Endothelial cell (in vitro differentiated cells): ENCODE measurements at places on chromosomes 2 and 18. TPM values are rescaled to one million over a fixed set of nuclear protein-coding genes. Genes with fewer than 3 reads are reported as not detected.

GRCh38 chr2:196486146-196486545 lies 153.4 kb upstream of the CCDC150 start:
- no peak overlapping the region for H3K4me3 ChIP-seq
- H3K27me3 ChIP-seq, result no peaks in the 10 kb centered on the region
- no peaks in the 10 kb centered on the region for H3K4me1 ChIP-seq
- no peaks in the 10 kb centered on the region for H3K36me3 ChIP-seq
- no peak for DNase-seq

DNA sequence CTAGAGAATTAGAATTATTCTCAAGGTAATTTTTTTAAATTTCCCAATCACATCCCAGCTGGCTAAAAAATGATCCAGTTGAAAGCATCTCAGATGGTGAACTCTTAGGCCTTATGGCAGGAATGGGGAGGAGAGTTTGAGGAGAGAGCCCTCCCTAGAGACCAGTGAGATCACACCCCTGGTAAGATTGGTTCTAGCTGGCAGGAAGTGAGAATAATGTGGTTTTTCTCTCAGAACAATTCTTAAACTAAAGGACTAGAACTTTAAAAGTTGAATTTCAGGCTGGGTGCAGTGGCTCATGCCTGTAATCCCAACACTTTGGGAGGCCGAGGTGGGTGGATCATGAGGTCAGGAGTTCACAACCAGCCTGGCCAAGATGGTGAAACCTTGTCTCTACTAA lies 120.2 kb downstream of the MYO3B start:
- H3K27me3 ChIP-seq, result no peaks in the 10 kb centered on the region
- H3K4me3 ChIP-seq, result no peak overlapping the region
- DNase-seq, result no peak
- no peak overlapping the region for H3K27ac ChIP-seq
- H3K36me3 ChIP-seq, result no peaks in the 10 kb centered on the region

GRCh38 chr18:62954366-62954765 lies 239.0 kb downstream of the PHLPP1 start:
- no peak overlapping the region for H3K4me3 ChIP-seq
- no peak overlapping the region for H3K27ac ChIP-seq
- peaks cover 15% of the 10 kb centered on the region for H3K4me1 ChIP-seq
- DNase-seq, result no peak

DNA sequence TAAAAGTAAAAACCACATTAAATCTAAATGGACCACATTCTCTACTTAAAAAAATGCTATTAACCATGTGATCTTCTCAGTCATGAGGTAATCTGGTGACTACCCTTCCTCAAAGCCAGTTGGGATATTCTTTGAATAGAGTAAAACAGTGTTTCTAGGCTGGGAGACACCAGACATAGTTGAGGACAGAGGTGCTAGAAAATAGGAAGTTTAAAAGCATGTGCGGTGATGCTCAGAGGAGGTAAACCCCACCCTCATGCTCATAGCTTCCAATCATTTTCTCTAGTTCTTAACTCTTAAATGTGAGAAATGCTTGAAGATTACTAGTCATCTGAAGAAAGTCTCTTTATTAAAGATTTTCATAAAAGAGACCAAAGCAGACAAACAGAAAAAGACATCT lies 30.7 kb upstream of the ELAC1 start:
- no peak overlapping the region for H3K4me3 ChIP-seq
- peaks cover 1% of the 10 kb centered on the region for H3K27me3 ChIP-seq
- H3K27ac ChIP-seq, result no peak overlapping the region
- peaks cover 3% of the 10 kb centered on the region for H3K4me1 ChIP-seq
- no peak for DNase-seq
- H3K36me3 ChIP-seq, result peaks cover 3% of the 10 kb centered on the region

DNA sequence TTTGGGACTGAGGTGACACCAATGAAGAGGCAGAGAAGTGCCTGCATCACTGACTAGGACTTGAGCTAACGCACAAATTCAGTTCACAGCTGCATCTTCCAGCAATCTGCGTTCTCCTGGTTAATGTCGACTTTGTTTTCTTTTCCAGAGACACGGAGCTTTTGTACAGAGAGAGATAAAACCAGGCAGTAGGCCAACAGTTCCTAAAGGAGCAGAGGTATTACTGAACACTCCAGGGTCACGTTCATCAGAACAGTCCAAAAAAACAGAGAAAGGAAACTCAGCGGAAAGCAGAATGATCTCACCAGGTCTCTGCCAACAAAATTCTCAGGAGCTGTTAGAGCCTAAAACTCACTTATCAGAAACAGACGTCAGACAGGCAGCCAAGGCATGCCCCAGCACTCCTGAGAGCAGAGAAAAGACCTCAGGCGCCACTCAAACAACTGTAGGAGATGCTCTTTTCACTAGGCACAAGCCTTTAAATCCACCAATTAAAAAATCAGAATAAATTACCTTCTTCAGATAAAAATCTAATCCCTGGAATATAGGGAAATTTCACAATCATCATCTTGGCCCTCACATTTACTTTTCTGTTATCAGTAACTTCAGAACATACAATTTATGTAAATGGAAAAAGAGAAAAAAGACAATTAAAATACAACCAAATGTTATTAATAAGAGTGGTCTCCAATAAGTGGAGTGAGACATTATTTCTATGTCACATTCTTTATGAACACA lies 95.9 kb upstream of the SPTBN1 start:
- H3K4me1 ChIP-seq, result peaks cover 24% of the 10 kb centered on the region
- no peak overlapping the region for H3K4me3 ChIP-seq
- H3K36me3 ChIP-seq, result peaks cover 4% of the 10 kb centered on the region
- no peaks in the 10 kb centered on the region for H3K27me3 ChIP-seq

- no peaks in the 10 kb centered on the region for H3K27me3 ChIP-seq
- H3K27ac ChIP-seq, result no peak overlapping the region
- DNase-seq, result no peak
- H3K4me1 ChIP-seq, result peaks cover 22% of the 10 kb centered on the region
- H3K36me3 ChIP-seq, result no peaks in the 10 kb centered on the region
Observed at GRCh38 chr18:64097497-64097896, 51.4 kb downstream of the LINC00305 start.

DNA sequence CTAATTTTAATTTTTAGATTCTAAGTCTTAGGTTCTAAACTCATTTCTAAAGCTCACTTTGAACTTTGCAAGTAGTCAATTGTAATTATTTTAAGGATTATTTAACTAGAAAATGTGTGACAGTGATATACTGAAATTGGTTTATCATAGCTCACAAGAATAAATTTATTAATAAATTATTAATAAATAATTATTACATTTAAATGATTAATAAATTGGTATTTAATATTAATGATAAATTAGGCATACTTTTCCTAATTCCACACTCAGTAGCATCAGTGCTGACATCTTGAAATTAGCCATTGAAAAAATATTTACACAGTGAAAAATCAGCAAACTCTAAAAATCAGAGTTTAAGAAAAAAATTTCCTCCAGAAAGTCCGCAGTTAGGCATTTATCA lies 433.7 kb downstream of the FIGN start:
- peaks cover 3% of the 10 kb centered on the region for H3K27me3 ChIP-seq
- no peak for DNase-seq
- no peak overlapping the region for H3K4me3 ChIP-seq
- H3K27ac ChIP-seq, result no peak overlapping the region
- no peaks in the 10 kb centered on the region for H3K36me3 ChIP-seq

- H3K27me3 ChIP-seq, result peaks cover 2% of the 10 kb centered on the region
- DNase-seq, result no peak
- no peak overlapping the region for H3K4me3 ChIP-seq
- H3K27ac ChIP-seq, result no peak overlapping the region
Observed at GRCh38 chr2:207254591-207255464, 89.1 kb upstream of the KLF7 start.

DNA sequence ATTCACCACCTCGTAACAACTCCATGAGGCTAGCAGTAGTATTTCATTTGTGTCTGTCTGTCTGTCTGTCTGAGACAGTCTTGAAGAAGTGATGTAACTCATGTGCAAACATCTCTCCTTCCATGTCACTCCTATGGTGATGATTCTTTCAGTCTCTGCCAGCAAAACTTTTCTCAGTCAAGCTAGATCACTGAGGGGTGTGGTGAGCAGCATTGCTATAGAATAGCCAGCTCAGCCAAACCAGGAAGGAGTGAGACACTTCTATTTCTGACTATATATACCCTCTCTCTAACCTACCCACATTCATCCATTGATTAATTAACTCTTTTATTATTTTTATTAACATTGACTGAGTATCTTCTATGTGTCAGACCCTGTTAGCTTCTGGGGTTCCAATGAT lies 1095.1 kb upstream of the GYPC start:
- H3K27me3 ChIP-seq, result no peaks in the 10 kb centered on the region
- H3K27ac ChIP-seq, result no peak overlapping the region
- no peaks in the 10 kb centered on the region for H3K4me1 ChIP-seq
- no peak overlapping the region for H3K4me3 ChIP-seq
- no peaks in the 10 kb centered on the region for H3K36me3 ChIP-seq

DNA sequence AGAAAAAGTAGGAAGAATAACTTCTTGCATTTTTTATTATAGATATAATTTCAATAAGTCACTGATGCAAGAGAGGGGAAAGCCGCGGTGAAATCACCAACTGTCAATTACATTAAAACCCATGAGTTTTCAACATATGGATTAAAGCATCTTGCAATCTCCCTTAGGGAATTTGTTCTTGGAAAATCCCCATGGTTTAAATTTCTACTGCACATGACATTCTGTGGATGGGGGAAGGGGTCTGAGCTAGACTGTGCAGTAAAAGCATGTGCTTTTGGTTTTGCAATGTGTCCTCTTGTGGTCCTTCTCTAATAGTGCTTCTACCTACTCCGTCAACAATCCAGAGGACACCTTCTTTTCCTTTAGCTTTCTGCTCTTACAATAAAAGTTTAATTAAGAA lies 894.0 kb downstream of the DCDC2C start:
- no peak overlapping the region for H3K4me3 ChIP-seq
- no peaks in the 10 kb centered on the region for H3K27me3 ChIP-seq
- no peak for DNase-seq
- no peaks in the 10 kb centered on the region for H3K36me3 ChIP-seq
- no peaks in the 10 kb centered on the region for H3K4me1 ChIP-seq
- no peak overlapping the region for H3K27ac ChIP-seq

GRCh38 chr18:46588971-46589660 lies 67.9 kb downstream of the LOXHD1 start:
- no peak overlapping the region for H3K4me3 ChIP-seq
- H3K4me1 ChIP-seq, result peaks cover 19% of the 10 kb centered on the region
- H3K27me3 ChIP-seq, result no peaks in the 10 kb centered on the region
- DNase-seq, result no peak
- H3K27ac ChIP-seq, result no peak overlapping the region

- no peak overlapping the region for H3K27ac ChIP-seq
- H3K4me3 ChIP-seq, result no peak overlapping the region
- H3K27me3 ChIP-seq, result no peaks in the 10 kb centered on the region
- no peak for DNase-seq
Observed at GRCh38 chr2:237270520-237270919, 143.4 kb downstream of the COL6A3 start.

GRCh38 chr18:9419956-9420631 lies 55.2 kb upstream of the RALBP1 start:
- H3K4me3 ChIP-seq, result no peak overlapping the region
- no peak overlapping the region for H3K27ac ChIP-seq
- H3K4me1 ChIP-seq, result no peaks in the 10 kb centered on the region
- no peaks in the 10 kb centered on the region for H3K27me3 ChIP-seq

DNA sequence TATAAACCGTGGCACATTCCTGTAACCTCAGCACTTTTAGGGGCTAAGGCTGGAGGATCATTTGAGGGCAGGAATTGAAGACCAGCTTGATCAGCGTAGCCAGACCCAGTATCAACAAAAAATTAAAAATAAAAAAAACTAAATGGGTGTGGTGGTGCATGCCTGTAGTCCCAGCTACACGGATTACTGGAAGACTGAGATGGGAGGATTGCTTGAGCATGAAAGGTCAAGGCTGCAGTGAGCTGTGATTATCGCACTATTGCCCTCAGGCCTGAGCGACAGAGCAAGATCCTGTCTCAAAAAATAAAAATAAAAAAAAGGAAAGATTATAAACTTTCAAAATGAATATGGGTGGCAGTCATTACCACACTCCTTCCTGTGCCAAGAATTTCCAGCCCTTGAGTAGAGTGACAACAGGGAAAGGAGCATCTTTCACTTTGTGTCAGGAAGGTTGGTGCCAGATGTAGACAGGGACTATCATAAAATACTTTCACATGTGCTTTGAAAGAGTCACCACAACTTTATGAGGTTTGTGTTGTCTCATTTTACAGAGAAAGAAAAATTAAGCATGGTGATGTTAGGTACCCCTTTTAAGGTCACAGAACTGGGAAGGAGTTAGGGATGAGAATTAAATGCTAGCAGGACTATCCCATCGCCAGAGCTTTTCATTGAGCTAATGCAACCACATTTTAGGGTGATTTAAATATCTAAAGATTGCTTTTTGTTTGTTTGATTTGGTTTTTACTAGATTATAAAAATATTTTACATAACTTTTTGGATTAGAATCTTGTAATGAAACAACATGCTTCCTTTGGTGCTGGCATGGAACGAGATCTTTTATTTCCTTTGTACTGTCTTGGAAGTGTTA lies 1617.4 kb upstream of the ACVR2A start:
- DNase-seq, result no peak
- H3K4me1 ChIP-seq, result no peaks in the 10 kb centered on the region
- no peaks in the 10 kb centered on the region for H3K27me3 ChIP-seq

DNA sequence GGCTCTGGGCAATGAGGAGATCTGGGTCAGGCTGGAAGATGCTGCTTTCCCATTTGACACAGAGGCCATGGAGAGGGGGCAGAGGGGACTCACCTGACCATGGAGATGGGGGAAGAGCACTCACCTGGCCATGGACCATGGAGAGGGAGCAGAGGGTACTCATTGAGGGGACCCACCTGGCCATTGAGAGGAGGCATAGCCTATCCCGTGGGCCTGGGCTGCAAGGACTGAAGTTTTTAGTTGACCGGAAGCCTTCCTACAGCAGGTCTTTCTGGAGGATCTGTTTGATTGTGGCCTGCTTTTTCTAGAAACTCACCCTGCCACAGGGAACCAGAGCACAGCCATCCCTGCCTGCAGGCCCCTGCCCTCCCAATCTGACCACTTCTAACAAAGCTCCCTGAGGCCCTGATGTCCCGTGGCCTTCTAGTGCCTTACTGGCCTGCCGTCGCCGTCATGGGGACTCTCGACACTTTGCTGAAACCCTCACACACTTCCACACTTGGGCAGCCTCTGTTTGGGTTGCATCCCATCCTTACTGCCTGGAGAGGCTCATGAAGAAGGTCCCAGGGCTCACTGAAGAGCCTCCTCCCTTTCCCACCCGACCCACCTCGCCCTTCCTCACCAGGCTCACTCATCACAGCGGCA lies 5.1 kb upstream of the PROM2 start:
- no peak for DNase-seq
- no peaks in the 10 kb centered on the region for H3K36me3 ChIP-seq
- no peaks in the 10 kb centered on the region for H3K4me1 ChIP-seq

The CAPN14 gene
- 0.13 TPM for total RNA-seq

The CDH20 gene
- total RNA-seq, result not detected

The TRAPPC12 gene
- total RNA-seq, result 105 TPM

The KIF1A gene
- 52.2 TPM for total RNA-seq

The TTC32 gene
- total RNA-seq, result 9.4 TPM

The TBC1D8 gene
- 27.5 TPM for total RNA-seq
